B cell (primary cell): ENCODE measurements at places on chromosomes 2 and 18. TPM values are rescaled to one million over a fixed set of nuclear protein-coding genes. Genes with fewer than 3 reads are reported as not detected.

The FAHD2B gene
- total RNA-seq: 20.6 and 22.8 TPM in 2 replicates

The PLCL1 gene
- 0.07 and 0.12 TPM in 2 replicates for total RNA-seq

The STARD7 gene
- 132 and 133 TPM in 2 replicates for total RNA-seq

The RASGRP3 gene
- 67.5 and 70.7 TPM in 2 replicates for total RNA-seq

The CFC1 gene
- total RNA-seq: not detected in 2 replicates

The HOXD13 gene
- not detected in 2 replicates for total RNA-seq

The PLA2R1 gene
- total RNA-seq: not detected in 2 replicates

The GKN2 gene
- not detected in 2 replicates for total RNA-seq

The TMEM182 gene
- total RNA-seq: 5.0 and 6.5 TPM in 2 replicates

The ANKRD53 gene
- total RNA-seq: 0.84 and 1.4 TPM in 2 replicates

The VSNL1 gene
- total RNA-seq: not detected in 2 replicates

The SCG2 gene
- total RNA-seq: 0.27 and 0.44 TPM in 2 replicates

The FRZB gene
- 0.10 TPM in 1 of 2 replicates, not detected in the other for total RNA-seq

The AQP12B gene
- not detected in 2 replicates for total RNA-seq

The GYPC gene
- total RNA-seq: 40.6 and 48.8 TPM in 2 replicates

The MYL1 gene
- not detected in 2 replicates for total RNA-seq

The STRN gene
- 38.6 and 42.8 TPM in 2 replicates for total RNA-seq

The FASTKD1 gene
- total RNA-seq: 28.1 and 31.0 TPM in 2 replicates

The SNED1 gene
- total RNA-seq: 336 and 346 TPM in 2 replicates

The MAP3K19 gene
- not detected in 2 replicates for total RNA-seq

The LYPD6 gene
- not detected in 2 replicates for total RNA-seq

The SERPINB3 gene
- not detected in 2 replicates for total RNA-seq

The ZNF521 gene
- 9.0 and 12.3 TPM in 2 replicates for total RNA-seq

The RAPGEF4 gene
- 0.22 TPM in 1 of 2 replicates, not detected in the other for total RNA-seq

The SLC8A1 gene
- total RNA-seq: 0.12 and 0.20 TPM in 2 replicates

The FHOD3 gene
- total RNA-seq: not detected in 2 replicates

The IL1B gene
- total RNA-seq: 0.20 TPM in 1 of 2 replicates, not detected in the other

The ALLC gene
- total RNA-seq: not detected in 2 replicates

The UGP2 gene
- total RNA-seq: 61.5 and 68.8 TPM in 2 replicates

The NABP1 gene
- total RNA-seq: 56.4 and 58.0 TPM in 2 replicates

The SLC25A12 gene
- 19.6 and 21.0 TPM in 2 replicates for total RNA-seq

The FAM110C gene
- total RNA-seq: not detected in 2 replicates

The CSRNP3 gene
- not detected in 2 replicates for total RNA-seq
